Stimulated activated CD4-positive, alpha-beta T cell treated with anti-CD3 and anti-CD28 coated beads, Interleukin-1b, Interleukin-23, amount 100 ng/mL, for 4 hours (primary cell): ENCODE measurements at places on chromosomes 16 and 17.

DNA sequence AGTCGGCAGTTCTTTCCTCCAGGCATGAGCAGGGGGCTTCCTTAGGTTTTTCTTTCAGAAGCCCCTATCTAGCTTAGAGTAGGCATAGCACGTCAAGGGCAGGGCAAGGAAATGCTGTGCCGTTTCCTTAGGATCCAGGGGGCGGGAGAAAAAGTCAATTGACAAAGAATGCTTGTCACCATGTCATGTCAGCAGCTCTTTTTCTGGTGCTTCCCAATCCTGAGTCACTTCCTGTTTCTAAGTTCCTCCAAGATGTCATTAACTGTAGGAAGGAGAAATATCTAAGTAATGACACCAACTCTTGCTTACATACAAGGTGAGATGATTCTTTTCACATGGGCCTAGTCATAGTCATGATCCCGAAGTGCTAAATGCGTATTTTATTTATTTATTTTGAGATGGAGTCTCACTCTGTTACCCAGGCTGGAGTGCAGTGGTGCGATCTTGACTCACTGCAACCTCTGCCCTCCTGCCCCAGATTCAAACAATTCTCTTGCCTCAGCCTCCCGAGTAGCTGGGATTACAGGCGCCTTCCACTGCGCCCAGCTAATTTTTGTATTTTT is 35.2 kb downstream of the GJC1 start:
- DNase-seq = no peak

DNA sequence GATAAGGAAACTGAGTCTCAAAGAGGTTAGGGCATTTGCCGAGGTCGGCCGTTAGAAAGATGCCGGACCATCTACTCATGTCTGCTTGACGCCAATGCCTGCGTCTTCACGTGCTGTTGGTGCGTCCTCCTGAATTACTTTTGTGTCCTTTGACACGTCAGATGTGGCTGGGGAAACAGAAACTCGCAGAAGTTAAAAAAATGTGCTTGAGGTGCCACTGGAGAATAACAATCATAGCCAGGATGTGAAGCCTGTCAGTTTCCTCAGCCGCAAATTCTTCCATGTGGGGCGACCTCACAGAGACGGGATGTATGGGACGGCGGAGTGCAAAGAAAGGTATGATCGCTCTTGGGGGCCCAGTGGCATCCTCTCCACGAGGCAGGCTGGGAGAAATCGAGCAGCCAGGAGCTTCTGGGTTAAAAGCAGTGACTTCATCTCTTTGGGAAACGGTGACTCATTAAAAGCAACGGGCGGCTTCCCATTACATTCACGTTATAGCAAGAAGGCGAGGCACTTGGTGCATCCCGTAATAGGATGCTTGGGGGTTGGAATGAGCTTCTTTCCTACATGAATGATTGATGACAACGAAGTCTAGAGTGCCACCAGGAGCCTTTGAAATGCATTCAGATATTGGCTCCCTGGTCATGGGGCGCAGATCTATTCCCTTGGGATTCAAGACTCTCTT is 67.8 kb downstream of the BMERB1 start:
- no peak for DNase-seq

DNA sequence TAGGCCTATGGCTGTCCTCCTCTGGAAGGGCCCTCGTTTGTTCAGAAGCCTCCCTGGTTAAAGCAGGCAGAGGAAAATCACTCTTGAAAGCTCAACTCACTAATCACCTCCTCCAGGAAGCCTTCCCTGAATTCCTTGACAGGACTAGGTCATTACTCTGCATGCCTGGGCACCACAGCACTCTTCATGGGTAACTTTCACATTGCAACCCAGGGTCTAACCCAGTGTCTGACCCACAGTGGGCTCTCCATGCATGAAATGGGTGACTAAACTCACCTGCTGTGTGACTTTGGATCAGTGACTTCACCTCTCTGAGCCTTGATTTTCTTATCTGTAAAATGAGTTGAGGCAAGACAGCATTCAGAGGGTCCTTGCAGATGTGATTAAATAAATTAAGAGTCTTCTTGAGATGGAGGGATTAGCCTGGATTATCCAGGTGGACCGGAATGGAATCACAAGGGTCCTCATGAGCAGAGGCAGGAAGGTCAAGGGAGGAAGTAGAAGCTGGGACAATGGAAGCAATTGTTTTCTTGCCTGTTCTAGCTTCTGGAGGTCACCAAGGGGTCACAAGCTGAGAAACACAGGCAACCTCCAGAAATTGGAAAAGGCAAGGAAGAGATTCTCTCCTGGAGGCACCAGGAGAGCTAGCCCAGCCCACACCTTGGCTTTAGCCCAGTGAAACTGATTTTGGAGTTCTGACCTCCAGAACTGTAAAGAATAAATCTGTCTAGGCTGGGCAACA is 3.8 kb upstream of the RAI1 start:
- DNase-seq = no peak

- DNase-seq = peak; percentile 27
Measured at GRCh38 chr17:67359960-67360791, 6.2 kb downstream of the PSMD12 start.

- DNase-seq = no peak
Measured at GRCh38 chr16:10126686-10127085, 55.5 kb downstream of the GRIN2A start.

DNA sequence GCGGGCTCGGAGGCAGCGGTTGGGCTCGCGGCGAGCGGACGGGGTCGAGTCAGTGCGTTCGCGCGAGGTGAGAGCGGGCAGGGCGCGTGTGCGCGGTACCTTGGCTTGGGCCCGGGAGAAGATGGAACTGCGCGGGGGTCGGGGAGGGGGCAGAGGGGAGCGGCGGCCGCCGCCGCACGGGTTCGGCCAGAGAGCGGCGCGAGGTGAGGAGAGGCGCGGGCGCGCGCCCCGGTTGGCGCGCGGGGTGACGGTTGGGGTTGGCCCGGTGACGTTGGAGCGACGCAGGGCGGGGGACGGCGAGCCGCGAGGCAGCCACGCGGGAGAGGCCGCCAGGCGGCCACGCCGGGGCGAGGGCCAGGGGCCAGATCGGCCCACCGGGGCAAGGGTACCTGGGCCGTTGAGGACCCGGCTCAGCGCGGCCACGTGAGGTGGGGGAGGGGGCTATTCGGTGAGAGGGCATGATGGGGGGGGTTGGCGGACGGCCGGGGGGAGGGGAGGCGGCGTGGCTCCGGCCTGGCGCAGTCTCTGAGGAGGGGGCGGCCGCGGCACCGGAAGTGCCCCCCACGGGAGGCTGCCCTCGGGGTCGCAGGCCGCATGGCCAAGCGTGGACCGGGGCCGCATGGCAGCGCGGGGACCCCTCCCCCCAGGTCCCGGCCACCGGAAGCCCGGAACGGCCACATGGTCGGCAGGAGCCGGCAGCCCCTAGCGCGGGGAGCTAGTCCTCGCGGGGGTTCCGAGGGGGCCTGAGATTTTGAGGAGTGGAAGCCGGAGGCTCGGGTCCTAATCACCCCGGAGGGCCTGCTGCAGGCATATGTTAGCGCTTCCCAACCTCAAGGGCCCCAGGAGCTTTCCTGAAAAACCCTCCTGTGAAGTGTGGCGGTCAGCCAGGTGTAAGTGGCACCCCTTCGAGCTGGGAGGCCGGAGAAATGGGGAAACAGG is 527 bp downstream of the EIF5A start:
- DNase-seq = no peak

DNA sequence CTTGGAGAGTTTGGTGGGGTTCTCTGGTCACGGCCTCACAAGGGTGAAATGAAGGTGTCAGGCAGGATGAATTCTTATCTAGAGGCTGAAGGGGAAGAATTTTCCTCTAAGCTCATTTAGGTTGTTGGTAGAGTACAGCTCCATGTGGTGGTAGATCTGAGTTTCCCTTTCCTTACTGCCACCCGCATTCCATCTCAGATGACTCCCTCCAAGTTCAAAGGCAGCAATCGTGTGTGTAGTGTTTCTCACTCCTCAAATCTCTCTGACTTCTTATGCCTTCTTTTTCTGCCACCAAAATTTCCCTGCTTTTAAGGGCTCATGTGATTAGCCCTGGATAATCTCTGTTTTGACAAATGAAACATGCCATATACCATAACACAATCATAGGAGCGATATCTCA is 135.5 kb upstream of the MYOCD start:
- no peak for DNase-seq

DNA sequence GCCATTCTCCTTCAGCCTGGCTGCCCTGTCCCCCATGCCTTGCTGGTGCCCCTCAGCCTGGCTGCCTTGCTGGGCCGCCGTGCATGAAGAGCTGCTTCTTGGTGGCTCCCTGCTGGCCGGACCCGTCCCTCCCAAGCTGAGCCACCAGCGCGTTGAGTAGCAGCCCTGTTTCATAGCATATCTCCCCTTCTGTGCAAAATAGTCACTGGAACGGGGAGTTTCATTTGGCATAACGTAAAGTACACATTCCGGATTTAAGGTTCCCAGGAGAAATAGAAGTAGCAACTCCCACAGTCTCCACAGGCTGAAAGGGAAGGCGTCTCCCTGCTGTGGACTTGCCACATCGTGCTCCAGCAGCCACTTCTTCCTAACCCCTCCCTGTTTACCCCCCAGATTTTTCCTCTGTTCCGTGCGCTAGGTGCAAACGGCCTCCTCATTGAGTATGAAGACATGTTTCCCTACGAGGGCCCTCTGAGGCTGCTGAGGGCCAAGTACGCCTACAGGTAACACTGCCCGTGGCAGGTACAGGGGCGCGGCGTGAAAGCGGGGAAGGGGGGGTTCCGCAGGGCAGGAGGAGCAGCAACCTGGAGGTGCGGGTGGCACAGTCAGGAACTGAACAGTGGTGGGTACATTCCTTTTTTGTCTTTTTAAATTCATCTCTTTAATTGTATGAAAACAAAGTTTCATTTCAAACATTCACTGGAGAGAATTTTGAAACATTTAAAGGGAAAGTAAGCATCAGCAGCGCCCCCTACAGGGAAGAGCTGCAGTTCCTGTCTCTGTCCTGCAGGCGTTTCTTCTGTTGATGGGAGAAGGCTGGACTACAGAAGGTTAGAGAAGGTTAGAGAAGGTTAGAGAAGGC is 5.8 kb upstream of the OGFOD3 start:
- peak; percentile 42 for DNase-seq

- DNase-seq = no peak
Measured at GRCh38 chr17:7754656-7755055, 37.1 kb downstream of the DNAH2 start.

- DNase-seq = no peak
Measured at GRCh38 chr17:76683921-76684745, 26.6 kb downstream of the MXRA7 start.

GRCh38 chr17:27771586-27771985 is 28.7 kb downstream of the NOS2 start:
- no peak for DNase-seq

- DNase-seq = no peak
Measured at GRCh38 chr17:62381561-62381960, 1.2 kb downstream of the EFCAB3 start.

GRCh38 chr16:59242556-59242955 is 508.4 kb upstream of the GOT2 start:
- DNase-seq = no peak

DNA sequence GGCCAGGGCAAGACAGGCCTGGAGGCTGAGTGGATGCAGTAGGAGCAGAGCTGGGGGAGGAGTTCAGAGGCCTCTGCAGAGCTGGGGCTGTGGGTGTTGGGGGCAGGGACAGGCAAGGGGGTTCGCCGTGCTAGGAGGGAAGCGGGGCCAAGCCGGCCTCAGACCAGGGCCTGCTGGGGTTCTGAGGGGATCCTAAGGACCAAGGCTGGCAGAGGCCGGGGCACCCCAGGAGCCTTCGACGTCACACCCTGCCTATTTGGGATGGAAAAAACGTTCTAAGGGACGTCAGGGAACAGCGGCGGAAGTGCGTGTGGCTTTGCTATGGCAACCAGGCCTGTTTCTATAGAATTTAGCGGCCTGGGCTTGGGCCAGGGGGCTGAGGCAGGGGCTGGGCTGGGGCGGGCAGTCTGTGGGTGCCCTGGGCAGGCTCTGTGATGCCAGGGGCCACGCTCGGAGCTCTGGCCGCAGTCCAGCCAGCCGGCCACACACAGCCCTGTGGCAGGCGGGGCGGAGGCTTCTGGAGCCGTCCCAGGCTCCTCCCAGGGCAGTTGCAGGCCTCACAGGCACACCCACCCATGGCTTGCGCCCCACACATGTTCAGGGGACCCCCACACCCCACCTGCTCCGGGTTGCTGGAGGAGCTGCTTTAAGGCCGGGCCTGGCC is 3.7 kb downstream of the TRAF7 start:
- no peak for DNase-seq

GRCh38 chr17:58172369-58173071 is 5.7 kb downstream of the OR4D2 start:
- no peak for DNase-seq

DNA sequence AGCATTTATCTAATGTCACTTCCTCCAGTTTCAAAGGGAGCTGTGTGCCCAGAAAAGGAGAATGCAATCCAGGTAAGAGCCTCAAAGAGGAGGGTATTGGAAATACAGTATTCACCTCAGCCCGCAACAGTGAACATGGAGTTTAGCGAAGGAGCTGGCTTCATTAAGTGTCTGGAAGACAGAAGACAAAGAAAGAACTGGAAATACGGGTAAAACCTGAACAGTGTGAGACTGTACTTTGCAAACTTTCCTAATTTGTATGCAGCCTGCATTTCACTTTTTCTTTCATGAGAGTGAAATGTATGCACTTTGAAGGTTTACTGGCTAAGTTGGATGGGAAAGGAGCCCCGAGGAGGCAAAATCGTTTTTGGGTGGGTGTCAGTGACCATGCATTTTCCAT is 478.4 kb downstream of the HS3ST3B1 start:
- no peak for DNase-seq

DNA sequence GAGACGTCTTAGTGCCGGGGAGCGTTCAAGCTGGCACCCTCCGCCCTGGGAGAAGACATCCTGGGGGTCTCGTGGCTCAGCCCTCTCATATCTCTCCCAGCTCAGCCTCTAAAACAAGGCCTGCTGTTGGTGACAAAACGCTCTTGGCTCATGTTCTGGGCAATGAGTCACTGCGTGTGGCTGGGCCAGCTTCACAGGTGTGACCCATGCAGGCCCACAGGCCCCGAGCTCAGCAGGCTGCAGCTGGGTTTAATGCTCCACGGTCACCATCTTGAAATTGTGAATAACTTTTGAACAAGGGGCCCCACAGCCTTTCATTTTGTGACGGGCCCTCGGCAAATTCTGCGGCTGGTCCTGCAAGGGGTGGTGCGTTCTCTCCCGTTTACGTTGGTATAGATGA is 22.4 kb downstream of the GAA start:
- DNase-seq = no peak

DNA sequence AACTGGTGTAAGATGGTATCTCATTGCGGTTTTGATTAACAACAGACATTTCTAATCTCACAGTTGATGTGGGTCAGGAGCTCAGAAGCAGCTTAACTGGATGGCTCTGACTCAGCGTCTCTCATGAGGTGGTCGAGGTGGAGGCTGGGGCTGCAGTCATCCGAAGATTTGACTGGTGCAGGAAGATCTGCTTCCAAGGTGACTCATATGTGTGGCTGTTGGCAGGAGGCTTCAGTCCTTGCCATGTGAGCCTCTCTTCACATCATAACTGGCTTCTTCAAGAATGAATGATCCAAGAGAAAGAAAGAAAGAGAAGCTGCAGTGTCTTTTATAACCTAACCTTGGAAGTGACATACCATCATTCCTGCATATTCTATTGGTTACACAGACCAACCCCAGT is 376.1 kb downstream of the SEC14L1 start:
- DNase-seq = no peak
